ENCODE measurements at places on chromosomes 3 and 15.

DNA sequence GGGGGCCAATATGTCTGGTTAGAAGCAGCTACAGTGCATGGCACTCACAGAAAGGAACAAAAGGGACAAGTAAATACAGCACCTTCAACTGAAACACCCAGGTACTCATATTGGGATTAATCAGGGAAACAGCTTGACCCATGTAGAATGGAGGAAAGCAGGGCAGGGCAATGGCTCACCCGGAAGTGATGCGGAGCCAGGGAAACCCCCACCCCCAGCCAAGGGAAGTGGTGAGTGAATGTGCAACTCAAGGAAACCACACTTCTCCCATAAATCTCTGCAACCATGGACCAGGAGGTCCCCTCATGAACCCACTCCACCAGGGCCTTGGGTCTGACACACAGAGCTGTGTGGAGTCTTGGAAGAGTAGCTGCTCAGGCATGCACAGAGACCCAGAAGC is 117.1 kb downstream of the MTHFS start:
- no peak for DNase-seq

DNA sequence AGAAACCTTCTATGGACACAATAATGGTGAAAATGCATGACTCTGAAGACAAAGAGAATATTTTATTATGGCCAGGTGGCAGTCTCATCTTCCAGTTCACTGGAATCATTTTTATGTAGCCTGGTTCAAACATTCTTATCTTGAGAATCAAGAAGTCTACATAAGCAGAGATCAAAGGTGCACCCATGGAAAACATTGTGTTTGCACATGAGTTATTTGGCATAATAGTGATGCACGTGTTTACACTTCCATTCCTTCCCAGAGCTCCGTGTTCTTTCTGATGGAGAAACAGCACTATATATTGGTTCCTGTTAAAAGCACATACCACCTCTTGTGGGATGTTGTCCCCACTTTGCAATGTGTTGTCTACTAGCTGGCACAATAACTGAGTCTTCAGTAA is 572.2 kb downstream of the GRM7 start:
- DNase-seq, result no peak

DNA sequence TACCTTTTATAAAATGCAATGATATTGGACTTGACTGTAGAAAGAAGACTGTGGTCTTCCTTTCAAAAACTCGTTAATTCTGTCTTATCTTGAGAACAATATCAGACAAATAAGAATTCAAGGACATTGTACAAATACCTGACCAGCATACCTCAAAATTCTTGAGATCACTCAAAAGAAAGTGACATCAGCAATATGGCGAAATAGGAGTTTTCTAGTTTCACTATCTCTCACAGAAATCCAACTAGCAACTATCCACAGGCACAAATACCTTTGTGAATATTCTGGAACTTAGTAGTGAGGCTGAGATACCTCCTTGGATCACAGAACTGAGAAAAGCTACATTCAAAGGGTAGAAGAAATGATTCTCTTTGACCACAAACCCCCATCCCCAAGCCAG is 419.7 kb downstream of the ZNF385D start:
- DNase-seq, result no peak

GRCh38 chr3:195101001-195101583 is 169.9 kb downstream of the XXYLT1 start:
- DNase-seq, result no peak

DNA sequence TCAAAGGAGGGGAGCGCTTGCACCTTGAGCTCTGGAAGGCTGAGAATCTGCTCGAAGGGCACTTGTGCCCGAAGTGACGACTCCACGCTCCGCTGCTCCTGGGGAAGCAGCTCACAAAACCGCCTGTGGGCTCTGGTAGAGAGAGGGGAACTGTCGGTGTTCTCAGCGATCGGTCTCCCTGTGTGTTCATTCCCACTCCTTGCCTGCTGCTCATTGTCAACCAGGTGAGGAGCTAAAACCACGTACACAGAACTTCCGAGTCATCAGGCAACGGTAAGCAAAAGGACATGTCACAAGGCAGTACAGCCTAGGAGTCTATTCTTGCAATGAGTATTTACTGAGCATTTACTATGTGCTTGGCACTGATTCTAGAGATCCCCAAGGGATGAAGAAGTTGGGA is 1.5 kb downstream of the CIB1 start:
- DNase-seq, result no peak

- no peak for DNase-seq
These were observed 71.3 kb upstream of the FNDC3B start for GRCh38 chr3:171967932-171968678.

GRCh38 chr3:165518346-165518745 is 318.9 kb downstream of the BCHE start:
- no peak for DNase-seq

GRCh38 chr3:9761919-9762318 is 7.8 kb downstream of the CAMK1 start:
- DNase-seq, result no peak

DNA sequence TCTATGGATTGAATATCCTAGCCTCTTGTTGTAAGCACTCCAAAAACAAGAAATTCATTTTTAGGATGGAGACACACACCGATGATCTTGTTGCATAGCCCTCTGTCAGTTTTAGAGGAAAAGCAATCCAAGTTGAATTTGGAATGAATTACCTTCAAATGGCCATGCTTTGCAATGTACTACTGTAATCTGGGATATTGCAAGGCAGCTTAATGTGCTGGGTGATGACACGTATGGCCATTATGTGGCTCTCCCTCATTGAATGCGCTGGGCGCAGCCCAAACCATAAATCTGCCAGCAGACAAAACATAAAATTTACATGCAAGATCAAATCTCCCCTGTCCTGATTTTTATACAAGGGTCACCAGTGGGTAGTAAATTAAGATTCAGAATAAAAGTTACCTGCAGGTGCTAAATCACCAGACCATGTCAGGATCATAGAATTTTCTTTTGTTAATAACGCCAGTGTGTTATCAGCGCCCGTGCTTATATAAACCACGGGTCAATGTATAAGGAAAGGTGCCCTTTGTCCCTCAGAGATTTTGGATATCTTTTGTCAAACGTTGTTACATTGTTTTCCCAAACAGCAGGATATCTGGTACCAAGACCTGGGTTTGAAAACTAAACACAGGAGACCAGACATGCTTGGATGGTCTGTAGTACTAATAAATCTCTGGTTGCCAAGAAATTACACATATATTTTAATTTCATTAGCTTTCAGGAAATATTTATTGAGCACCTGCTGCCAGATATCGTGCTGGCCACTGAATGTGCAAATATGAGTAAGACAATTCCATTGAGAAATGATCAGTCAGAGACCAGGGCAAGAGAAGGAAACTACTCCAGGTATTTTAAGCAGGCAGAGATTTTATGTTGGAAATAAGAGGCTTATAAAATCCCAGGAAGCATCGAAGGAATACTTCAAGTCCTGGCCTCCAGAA is 237.1 kb downstream of the EBLN2 start:
- DNase-seq, result peak; percentile 87

GRCh38 chr15:63104727-63105126 is 16.9 kb upstream of the LACTB start:
- DNase-seq, result no peak

DNA sequence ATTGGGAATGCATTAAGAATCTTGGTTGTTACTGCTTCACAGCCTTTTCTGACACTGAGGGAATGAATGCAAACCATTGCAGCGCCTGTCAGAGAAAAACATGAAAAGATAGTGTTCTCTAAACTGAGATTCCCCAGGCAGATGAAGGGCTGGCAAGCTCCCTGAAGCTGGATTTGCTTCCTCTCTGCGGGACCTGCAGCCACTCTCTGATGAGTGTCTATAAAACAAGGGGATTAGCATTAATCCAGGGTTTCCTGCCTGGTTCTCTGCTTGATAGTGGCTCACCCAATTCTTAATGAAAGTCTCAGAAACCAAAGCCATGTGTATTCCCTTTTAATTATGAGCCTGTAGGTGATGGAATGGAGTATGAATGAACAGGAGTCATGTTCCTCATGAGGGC is 344.3 kb upstream of the UMPS start:
- no peak for DNase-seq

GRCh38 chr15:38325648-38325990 is 73.0 kb downstream of the SPRED1 start:
- DNase-seq, result no peak

DNA sequence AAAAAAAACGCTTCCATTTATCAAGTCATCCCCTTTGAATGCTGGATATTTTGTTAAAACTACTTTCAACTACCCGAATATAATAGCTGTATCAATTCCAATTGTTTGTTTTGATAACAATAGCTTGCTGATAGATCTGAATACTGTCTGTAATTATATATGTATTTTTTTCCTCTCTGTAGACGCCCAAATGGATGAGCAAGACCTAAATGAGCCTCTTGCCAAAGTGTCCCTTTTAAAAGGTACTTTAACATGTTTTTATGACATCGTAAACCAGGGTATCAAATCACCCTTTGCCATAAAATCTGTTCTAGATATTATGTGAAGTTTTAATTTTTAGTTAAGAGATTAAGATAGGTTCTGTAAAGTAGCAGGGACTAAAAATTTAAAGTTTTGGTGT is 111.5 kb upstream of the FLNB start:
- no peak for DNase-seq

DNA sequence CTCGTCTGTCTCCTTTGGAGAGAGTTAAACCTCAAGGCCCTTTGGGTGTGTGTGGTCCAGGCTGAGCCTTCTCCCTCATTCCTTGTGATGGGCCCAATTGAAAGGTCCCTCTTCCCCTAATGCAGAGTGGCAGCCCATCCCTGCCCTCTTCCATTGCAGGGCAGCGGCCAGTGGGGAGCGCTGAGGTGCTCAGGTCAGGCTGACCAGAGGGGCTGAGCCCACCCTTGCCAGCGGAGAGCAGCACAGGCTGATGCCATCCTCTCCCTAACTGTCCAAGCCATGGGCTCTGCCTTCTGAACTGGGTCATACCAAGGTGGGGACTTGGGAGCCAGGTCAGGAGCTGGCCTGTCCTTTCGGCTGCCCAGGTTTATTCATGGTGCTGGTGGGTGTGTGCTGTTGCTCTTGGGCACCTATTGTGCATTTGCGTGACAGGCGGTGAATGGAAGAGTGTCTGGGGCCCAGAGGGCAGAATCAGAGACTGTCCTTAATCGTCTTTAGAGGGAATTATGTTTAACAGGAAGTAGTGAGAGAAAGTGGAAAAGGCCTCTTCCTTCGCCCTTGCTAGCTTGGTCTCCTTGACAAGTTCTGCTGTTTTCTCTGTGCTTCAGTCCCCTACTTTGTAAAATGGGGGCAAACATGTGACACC is 96.9 kb downstream of the VGLL4 start:
- no peak for DNase-seq

DNA sequence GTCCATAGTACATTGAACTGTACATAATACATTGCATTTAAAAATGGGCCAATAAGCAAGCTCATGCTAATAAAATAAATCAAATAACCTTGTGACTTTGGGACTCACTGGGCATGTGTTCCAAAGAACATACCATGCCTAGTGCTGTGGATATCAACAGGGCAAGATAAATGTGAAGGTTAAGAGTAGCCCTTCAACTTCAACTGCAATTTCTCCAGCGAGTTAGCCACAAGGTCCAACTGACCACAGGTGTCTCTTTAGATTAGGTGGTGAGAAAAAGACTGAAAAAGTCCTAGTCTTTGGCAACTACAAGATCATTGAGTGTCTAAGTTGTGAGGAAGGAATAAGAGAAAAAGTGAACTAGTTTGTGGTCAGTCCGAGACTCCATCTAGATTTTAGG is 78.3 kb upstream of the ATP11B start:
- no peak for DNase-seq

DNA sequence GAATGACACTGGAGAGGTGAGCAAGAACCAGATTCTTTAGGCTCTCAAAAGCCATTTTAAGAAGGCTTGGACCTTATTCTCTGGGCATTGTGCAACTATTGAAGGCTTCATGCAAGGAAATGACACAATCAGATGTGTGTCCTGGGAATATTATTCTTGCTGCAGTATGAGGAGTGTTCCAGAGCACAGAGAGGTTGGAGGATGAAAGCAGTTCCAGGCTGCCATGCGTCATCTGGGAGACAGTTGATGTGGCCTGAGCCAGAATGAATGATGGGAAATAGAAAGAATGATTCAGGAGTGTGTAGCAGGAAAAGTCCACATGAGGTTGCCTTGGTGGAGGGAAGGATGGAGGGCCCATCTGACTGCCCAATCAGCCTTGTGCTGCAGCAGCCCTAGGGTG is 123.1 kb downstream of the CHCHD6 start:
- DNase-seq, result no peak

- DNase-seq, result peak; percentile 6
These were observed 1.1 kb downstream of the PAK6 start for GRCh38 chr15:40239693-40240618.

GRCh38 chr3:44066806-44067205 is 174.9 kb upstream of the TOPAZ1 start:
- no peak for DNase-seq

DNA sequence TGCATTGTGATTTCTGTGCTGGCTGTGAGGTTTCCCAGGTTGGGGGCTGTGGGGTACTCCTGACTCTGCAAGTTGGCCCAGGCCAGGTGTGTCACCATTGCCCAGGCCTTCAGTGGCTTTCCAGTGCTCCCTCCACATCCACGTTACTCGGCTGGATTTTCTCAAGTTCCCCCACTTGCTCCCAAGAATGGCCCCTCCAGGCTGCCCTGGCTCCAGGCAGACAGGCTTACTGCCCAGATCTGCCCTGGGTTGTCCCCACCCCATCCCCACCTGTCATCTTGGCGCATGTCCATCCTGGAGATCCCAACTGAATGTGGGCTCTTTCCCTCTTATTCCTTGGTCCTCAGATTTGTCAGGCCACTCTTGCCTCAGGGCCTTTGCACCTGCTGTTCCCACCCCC is 3.6 kb downstream of the APBA2 start:
- no peak for DNase-seq

- DNase-seq, result no peak
These were observed 6.1 kb downstream of the GRAMD1C start for GRCh38 chr3:113844622-113845222.

DNA sequence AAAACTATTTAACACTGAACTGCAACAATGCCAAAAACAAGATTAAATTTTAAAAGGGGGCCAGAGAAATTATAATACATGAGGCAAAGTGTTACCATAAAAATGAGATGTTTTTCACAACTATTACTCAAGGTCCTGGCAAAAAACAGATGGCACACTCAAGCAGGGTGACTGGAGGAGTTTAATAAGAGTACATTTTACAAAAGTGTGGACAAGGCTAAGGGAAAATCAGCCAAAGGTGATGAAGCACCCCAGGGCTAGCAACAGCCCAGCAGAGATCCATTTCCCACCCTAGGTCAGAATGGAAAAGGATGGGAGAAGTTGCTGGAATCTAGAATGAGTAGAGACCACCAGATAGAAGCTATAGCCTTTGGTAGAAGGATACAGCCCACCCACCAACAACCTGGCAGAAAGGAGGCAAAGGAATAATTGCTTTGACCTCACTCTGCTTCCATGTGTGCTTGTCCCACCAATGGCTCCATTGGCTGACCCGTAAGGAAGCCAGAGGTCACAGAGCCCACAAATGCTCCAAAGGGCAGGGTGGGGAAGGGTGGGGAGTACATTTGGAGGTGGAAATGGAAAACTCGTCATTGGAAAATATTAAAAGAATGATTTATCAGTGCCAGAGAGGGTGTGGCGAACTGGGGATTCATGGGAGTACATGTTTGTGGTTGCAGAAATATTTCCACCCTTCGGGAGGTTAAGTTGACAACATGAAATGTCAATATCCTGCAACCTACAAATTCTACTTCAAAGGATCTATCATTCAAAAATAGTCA is 161.0 kb upstream of the UBE2E2 start:
- no peak for DNase-seq

Measured in HAP-1 (cell line).